RKO (cell line): ENCODE measurements at places on chromosomes 1 and 21.

DNA sequence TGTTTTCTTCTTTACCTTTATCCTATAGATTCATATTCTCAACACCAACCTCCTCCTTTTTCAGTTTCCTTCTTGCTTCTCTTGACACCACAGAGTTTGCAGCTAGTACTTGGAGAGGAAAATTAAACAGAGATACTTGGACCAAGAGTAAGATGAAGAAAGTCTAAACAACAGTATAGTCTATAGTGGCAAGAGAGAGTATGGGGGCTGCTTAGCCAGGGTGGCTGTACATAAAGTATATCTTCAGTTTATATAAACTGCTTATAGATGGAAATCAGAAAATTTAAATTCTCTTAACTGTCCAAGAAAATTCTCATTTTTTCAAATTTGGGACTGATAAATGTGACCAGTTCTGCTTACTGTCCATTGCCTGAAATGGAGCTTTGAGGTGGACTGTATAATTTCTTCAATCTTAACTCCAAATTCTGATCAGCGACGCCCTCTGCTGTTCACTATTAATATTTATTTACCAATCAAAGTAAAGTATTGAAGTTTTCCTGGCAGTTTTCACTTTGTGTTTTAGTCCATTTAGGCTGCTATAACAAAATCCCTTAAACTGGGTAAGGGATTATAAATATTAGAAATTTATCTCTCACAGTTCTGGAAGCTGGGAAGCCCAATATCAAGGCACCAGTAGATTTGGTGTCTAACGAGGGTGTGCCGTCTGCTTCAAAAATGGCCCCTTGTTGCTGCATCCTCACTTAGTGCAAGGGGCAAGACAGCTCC is 14.8 kb upstream of the METTL18 start:
- DNase-seq, result peak; percentile 49

DNA sequence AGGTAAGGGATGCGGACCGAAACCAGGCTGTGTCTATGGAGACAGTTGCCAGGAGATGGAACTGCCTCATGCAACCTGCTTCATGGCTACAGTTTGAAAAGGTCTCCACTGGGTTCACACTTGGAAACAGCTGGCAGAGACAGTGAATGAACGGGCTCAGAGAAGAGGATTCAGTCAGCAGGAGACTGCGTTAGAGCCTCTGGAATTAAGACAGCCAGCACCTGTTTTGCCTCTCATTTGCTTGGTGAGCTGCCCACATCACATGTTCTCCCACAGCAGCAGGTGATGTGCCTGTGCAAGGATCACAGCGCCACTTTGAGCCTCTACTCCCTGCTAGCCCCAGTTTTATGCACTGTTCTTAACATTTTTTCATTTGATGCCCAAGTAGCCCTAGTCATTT is 321.0 kb downstream of the PLPP3 start:
- no peak for DNase-seq

- DNase-seq, result peak; percentile 38
These were observed 317.2 kb upstream of the NFIA start for GRCh38 chr1:60765204-60765603.

- no peak for DNase-seq
These were observed 869.1 kb downstream of the KCNT2 start for GRCh38 chr1:195738966-195739650.

DNA sequence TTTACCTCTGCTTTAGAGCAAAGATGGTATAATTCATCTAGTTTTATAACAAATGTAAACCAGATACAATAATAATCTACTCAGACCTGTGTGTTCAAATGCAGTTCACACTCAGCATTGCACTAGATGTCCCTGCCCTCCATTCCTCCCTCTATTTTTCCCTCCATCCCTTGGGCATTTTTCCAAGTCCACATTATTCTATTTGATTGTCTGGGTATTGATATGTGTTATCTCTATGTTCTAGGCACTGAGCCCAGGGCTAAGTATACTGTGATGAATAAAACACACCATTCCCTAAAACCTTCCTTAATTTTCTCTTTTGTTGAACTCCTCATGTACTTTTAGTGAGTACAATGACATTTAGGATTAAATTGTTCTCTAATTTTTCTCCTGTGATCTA is 66.2 kb upstream of the HMCN1 start:
- no peak for DNase-seq

DNA sequence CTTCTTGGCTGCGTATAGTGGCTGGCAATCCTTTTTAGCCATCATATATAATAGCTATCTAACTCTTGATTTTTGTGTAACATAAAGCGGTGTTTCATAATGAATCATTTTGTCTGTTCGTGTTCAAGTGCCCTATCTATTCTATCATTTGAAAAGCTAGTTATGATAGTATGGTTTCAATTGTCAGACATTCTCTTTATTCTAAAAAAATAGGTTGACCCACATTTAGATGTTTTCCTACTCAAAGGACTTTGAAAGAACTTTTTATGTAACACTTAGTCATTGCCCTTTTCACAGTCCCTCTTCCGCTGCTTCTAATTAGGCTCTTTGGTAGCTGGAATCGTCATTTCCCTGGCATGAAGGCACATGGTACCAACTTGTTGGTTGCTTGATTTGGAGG is 272.2 kb upstream of the B3GALT2 start:
- DNase-seq, result no peak
